ENCODE measurements at places on chromosomes 3 and 15. TPM values are rescaled to one million over a fixed set of nuclear protein-coding genes. Genes with fewer than 3 reads are reported as not detected.

MGA gene
- total RNA-seq, result 40.1 TPM

UQCC5 gene
- 26.8 TPM for total RNA-seq

TRIP4 gene
- total RNA-seq, result 29.8 TPM

SYNM gene
- 23.2 TPM for total RNA-seq

WNT7A gene
- 3.3 TPM for total RNA-seq

AZI2 gene
- 59.0 TPM for total RNA-seq

TNFSF10 gene
- 277 TPM for total RNA-seq

GXYLT2 gene
- total RNA-seq, result 3.8 TPM

REC114 gene
- total RNA-seq, result not detected

CCDC54 gene
- total RNA-seq, result not detected

BOC gene
- 22.2 TPM for total RNA-seq

VIPR1 gene
- total RNA-seq, result 4.9 TPM

NEK10 gene
- 4.1 TPM for total RNA-seq

CELSR3 gene
- total RNA-seq, result 2.0 TPM

SAMMSON gene
- 0.98 TPM for total RNA-seq

CYP11A1 gene
- 0.13 TPM for total RNA-seq

BSN gene
- 1.3 TPM for total RNA-seq

ALDH1A2 gene
- total RNA-seq, result 113 TPM

GALK2 gene
- 40.6 TPM for total RNA-seq

ATP11B gene
- 65.0 TPM for total RNA-seq

THUMPD3 gene
- total RNA-seq, result 44.1 TPM

LCTL gene
- total RNA-seq, result not detected

TM6SF1 gene
- total RNA-seq, result 10.4 TPM

TRIM42 gene
- not detected for total RNA-seq

COPG1 gene
- total RNA-seq, result 173 TPM

VWA5B2 gene
- 0.25 TPM for total RNA-seq

EXD1 gene
- total RNA-seq, result not detected

SLC9C1 gene
- 1.2 TPM for total RNA-seq
